ENCODE measurements at places on chromosomes 16 and 17.

GRCh38 chr17:69958063-69958462 lies 117.0 kb upstream of the KCNJ16 start:
- DNase-seq: no peak

DNA sequence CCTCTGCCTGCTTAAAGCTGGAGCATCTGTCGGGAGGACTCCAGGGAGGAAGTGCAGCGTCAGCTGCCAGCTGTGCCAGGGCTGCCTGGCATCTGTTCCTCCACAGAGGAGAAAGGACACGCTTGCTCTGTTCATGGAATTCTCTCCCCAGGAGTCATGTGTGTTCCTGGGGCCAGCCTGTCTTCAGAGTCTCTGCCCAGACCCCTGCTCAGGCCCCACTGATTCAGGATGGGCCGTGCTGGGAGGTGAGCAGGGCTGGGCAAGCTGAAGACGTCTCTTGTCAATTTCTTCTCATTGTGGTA lies 24.2 kb downstream of the CRISPLD2 start:
- no peak for DNase-seq

DNA sequence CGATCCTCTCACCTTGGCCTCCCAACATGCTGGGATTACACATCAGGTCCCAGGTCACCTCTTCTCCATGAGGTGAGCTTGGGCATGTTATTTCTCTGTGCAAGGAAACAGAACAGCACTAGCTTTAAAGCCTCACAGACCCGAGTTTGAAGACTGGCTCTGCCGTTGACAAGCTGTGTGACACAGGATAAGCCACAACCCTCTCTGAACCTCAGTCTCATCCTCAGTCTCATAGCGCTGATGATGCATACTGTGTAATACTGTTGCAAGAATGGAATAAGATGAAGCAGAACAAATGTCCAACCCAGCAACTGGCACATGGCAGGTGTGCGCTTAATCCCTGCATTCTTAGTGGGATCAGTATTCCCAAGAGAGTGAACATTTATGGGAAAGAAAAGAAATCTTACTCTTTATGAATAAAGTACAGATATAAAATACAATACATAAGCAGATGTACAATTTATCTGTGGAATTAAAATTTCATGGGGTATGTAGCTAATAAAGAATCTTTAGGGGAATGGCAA lies 43.5 kb downstream of the ABAT start:
- no peak for DNase-seq

GRCh38 chr17:69857412-69857835 lies 217.6 kb upstream of the KCNJ16 start:
- DNase-seq: no peak

DNA sequence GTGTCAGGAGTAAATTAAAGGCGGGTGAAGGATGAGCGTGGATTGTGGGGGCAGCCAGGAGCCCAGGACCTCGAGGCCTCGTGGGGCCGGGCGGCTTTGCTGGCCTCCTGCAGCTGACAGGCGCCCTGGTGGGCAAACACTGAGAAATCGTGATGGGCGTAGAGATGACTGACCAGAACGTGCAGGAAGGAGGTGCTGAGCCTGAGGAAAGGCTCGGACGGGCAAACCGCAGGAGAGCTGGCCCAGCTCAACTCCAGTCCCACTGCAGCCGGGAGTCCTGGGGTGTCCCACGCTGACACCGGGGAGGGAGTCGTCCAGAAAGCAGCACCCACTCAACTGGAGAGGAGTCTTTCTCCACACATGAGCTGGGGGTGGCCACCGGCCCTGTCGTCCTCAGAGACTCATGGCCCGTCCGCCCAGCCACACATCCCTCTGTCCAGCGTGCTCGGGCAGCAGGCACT lies 36.9 kb downstream of the METRNL start:
- DNase-seq: no peak

DNA sequence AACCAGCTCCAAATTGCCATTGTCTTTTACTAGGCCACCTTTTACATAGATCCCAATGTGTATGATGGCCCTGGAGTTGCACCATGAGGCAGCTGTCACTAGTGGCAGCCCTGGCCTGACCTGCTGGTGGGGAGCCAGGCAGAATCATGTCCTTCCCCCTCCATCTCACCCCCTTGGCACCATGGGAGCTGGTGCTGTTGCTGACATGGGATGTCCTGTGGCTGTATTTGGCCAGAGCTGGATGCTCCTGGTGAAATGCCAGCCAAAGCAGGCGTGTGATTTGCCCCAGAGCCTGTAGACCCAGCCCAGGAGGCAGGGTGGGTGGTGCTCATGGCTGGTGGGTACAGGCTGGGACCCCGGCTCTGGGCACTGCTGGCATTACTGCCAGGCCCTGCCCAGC lies 18.6 kb downstream of the SLC12A3 start:
- no peak for DNase-seq

- no peak for DNase-seq
Measured at GRCh38 chr17:40348562-40349476, 15.7 kb downstream of the GJD3 start.

GRCh38 chr16:86122681-86123342 lies 223.8 kb downstream of the IRF8 start:
- DNase-seq: no peak

GRCh38 chr17:40373324-40373723 lies 8.8 kb upstream of the GJD3 start:
- DNase-seq: no peak

DNA sequence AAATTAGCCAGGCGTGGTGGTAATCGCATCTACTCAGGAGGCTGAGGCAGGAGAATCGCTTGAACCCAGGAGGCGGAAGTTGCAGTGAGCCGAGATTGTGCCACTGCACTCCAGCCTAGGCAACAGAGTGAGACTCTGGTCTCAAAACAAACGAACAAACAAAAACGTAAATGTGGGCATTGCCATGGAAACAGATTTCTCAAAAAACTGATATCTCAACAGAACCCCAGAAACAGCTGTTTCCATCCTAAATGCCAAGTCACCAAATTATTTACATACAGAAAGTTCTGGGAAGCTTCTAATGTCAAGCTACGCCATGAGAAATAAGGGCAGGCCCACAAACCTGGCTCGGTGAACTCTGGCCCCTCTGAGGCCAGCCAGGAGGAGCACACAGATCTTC lies 16.0 kb upstream of the ZNF689 start:
- DNase-seq: no peak

Data from T-cell (primary cell).